Stimulated activated CD4-positive, alpha-beta T cell treated with anti-CD3 and anti-CD28 coated beads, TNF-alpha, amount 100 ng/mL, for 4 hours (primary cell): ENCODE measurements at places on chromosomes 11 and 22.

GRCh38 chr11:65277631-65278277, 16.0 kb downstream of the POLA2 start:
- no peak for DNase-seq

DNA sequence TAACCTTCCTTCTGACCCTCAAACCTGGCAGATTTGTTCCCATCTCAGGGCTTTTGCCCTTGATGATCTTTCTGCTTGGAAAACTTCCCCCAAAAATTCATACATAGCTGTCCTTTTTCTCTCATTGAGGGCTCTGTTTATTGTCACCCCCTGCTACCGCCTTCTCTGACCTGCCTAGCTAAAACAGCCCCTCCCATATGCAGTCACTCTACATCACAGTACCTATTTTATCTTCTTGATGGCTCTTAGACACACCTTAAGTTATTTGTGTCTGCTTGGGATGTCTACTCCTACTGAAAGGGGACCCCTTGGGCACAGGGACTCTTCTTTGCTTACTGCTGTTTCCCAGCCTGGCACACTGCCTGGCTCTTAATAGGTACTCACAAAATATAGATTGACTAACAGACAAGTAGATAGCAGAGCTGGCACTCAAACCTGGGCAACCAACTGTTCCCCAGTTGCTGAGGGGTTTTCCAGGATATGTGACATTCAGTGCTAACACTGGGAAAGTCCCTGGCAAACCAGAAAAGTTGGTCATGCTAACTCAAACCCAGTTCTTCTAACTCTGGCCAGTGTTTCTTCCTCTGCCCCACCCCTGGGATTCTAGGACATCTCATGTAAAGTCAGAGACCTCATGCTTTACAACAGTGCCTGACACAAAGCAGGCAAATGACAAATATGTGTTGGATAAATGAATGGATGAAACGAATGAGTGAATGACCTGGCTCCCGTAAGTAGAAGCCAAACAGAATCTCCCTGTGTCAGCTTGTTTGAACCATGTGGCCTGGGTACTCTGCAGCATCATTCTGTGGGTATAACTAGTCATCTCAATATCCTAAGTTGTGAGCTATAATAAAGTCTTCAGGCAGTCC, 19.8 kb upstream of the FJX1 start:
- no peak for DNase-seq

GRCh38 chr11:84719935-84720577, 907.1 kb downstream of the DLG2 start:
- no peak for DNase-seq

DNA sequence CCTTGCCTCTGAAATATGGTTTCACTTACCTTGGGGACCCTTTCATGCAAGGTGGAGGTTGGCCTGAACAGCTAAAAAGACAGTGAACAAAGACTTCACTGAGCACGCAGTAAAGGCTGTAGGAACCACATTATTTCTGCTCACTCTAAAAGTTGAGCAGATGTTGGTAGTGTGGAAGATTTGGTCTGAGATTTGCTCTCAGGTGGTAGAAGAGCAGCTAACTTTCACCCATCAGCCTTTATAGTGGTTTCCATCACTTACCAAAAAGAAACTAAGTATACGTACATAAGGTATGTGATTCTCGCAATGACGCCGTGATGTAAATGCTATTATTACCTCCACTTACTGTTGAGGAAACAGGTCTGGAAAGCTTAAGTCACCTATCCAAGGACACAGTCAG, 47.3 kb downstream of the PRR5L start:
- no peak for DNase-seq

GRCh38 chr11:73397468-73398131, 21.4 kb downstream of the RELT start:
- no peak for DNase-seq
